Stromal cell of bone marrow (primary cell): ENCODE measurements at places on chromosomes 2 and 18.

DNA sequence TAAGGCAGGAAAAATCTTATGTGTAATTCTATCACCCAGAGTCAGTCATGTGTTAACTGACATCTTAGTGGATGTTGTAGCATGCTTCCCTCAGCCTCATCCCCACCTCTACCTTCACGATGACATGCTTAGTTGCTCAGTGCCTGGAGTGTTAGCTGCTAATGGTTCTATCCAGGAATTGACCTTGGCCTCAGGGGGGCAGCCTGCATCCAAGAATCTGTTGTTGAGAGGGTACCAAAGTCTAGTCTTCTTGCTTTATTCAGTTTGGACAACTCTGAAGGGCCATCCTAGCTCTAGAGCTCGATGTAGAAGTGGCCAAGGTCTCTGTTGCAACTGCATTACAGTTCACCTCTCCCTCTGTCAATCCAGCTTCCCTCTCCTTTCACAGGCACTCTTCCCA lies 61.2 kb downstream of the ACYP2 start:
- peak; percentile 33 for DNase-seq

DNA sequence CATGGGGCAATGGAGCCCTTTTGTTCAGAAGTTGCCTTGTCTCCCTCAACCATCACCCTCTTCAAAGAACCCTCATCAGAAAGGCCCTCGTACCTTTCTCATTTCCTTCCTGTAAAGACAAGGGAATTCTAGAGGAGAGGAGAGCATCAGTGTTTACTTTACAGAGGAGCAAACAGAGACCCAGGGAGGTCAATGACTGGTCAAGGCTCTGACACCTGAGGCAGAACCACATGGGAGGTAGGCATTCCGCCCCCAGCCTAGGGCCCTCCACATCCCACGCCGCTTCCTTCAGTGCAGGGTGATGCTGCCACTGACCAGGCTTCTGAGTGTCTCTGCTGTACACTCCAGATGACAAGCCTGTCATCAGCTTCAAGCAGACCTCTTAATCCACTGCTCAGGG lies 104.7 kb downstream of the NRP2 start:
- DNase-seq = no peak

DNA sequence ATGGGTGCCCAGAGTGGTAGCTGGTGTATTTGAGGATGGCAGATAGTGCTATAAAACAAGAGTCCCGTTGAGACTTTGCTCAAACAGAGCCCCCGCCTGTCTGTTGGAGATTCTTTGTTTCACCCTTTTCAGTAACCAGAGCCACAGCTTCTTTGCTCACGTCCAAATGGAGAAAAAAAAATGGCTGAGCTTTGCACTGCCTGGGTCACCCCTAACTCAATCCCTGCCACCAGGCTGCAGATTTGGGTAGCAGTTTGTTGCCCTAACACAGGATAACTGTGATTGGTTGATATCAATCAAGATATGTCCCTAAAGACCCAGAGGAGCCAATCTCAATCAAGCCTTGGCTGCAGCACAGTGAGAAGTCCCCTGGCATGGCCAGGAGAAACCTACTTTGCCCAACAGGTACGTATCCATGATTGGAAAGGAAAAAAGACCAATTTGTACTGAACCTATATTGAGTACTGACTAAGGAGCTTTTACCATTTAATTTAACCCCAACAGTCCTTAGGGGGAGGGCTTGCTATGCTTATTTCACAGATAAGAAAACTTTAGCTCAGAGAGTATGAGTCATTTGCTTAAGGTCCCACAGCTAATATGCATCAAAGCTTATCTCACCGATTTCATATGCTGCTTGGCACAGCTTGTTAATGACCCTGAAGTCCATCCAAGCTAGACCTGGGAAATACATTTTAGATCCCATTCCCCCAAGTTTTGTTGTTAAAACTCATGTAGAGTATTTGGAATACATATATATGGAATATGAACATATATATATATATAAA lies 72.0 kb upstream of the SH3BP4 start:
- DNase-seq = no peak

GRCh38 chr2:223260681-223261080 lies 208.7 kb downstream of the KCNE4 start:
- no peak for DNase-seq

DNA sequence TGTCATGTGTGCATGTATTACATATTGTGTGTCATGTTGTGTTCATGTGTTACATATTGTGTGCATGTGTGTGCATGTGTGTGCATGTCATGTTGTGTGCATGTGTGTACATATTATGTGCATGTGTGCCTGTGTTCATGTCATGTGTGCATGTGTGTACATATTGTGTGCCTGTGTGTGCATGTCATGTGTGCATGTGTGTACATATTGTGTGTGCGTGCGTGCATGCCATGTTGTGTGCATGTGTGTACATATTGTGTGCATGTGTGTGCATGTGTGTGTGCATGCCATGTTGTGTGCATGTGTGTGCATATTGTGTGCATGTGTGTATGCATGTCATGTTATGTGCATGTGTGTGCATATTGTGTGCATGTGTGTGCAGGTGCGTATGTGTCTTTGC lies 267.1 kb downstream of the EIPR1 start:
- DNase-seq = no peak

- DNase-seq = peak; percentile 73
Measured at GRCh38 chr2:173983391-173983871, 18.3 kb upstream of the SP3 start.
